ENCODE measurements at places on chromosomes 7 and 10. TPM values are rescaled to one million over a fixed set of nuclear protein-coding genes. Genes with fewer than 3 reads are reported as not detected.

GRCh38 chr7:117312593-117313580 is 10.0 kb downstream of the WNT2 start:
- DNase-seq = no peak

DNA sequence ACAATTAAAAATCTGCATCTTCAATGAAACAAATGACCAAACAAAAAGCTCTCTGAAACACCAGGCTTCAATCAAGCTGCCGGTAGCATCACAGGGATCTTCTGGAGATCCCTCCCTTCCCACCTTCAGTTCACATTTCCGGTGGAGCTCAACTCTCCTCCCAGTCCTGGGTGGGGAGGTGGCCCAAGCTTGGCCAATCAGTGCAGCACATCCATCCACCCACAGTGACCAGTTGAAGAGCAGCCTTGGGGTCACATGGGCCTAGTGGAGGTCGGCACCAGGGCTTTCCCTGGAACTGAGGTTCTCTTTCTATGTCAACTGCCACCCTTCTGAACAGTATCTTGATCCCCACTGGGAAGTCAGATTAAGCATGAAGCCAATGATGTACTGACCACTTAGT is 620.1 kb upstream of the MGMT start:
- DNase-seq = no peak

DNA sequence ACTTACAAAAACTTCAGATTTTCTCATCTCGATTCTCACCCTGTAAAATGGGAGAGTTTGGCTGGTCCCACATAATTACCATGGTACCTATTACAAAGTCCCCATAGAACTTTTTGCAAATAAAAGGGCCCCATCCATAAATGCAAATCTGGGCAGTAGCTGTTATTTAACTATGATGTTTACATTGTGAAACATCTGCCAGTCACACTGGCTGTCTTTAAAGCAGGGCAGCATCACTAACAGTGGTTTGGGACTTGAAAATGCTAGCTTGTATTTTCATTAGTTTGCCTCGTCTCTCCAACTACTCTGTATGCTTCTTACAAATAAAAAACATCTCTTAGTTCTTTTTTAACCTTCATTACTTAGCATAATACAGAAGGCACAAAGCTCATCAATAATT is 240.7 kb downstream of the FZD1 start:
- no peak for DNase-seq

- no peak for DNase-seq
Measured at GRCh38 chr7:94160719-94161435, 156.7 kb upstream of the BET1 start.

GRCh38 chr10:33947544-33947943 is 613.1 kb upstream of the NRP1 start:
- no peak for DNase-seq

GRCh38 chr7:87918740-87919139 is 15.3 kb upstream of the ADAM22 start:
- DNase-seq = no peak

GRCh38 chr7:42766782-42767423 is 145.0 kb downstream of the C7orf25 start:
- no peak for DNase-seq

GRCh38 chr7:76074306-76074971 is 26.5 kb downstream of the MDH2 start:
- peak; percentile 13 for DNase-seq

DNA sequence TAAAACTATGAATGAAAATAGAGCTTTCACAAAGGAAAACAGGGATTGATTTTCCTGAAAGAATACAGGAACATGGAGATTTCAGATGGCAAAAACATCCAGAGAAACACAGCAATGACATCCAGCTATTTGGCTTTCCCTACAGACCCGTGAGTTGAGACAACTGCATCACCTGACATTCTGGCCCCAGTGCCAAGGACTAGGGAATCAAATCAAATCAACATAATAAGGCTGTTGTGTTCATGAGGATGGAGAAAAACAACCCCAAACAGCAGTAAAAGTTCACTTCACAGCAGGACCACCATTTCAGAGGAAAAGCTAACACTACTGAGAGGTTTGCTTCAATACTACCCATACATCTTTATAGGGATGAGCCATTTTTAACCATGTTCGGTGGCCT is 25.5 kb downstream of the ETV1 start:
- no peak for DNase-seq

DNA sequence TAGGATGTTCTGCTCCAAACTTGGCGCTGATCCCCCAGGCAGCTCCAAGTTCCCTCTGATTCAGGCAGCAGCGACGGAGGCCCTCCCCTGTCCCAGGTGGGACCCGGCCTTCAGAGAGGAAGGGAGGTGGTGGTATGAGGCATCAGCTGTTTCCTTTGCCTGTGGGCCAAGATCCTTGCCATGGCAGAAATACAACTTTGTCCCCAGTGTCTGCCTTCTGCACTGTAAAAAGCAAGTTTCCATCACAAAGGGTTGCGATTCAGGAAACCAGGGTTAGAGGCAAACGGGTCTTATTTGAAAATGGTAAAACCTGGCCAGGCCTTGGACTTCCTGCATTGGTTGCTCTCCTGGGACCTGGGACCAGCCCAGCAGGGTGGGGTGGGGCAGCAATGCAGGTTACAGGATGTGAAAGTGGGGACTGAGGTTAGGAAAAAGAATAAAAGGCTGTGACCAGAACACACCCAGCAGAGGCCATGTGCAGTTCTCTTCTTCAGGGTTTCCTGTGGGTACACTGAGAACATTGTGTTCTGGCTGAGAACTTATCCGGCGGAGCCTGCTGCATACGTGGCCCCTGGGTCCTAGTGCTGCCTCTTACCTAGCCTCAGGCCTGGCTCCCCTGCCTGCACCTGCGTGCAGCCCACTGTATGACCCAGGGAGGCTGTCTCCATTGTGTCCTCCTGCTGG is 25.1 kb upstream of the DDIT4 start:
- DNase-seq = peak; percentile 76

GRCh38 chr10:121952226-121952625 is 22.8 kb downstream of the NSMCE4A start:
- no peak for DNase-seq

DNA sequence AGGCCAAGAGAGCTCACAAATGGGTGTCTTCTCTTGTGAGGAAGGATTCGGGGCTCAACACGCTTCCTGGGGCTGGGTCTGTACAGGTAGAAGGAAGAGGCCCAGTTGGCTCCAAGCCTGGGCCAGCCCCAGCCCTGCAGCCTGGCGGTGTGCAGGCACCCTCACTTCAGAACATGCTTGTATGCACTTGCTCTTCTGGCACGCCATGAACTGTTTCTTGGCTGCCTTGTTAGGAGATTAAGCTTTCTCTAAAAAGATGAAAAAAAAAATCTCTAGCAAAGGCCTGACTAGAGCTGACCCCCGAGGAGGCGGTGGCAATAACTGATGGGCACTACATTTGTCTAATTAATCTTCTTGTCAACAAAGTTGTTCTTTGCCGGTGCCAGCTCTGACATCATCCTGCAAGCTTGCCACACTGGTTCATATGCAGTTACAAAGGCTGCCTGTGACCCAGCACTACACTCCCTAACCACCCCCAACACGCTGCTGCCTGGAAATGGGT is 94.7 kb downstream of the WDR11 start:
- no peak for DNase-seq

GRCh38 chr7:150755473-150756099 is 18.4 kb downstream of the GIMAP5 start:
- peak; percentile 34 for DNase-seq

DNA sequence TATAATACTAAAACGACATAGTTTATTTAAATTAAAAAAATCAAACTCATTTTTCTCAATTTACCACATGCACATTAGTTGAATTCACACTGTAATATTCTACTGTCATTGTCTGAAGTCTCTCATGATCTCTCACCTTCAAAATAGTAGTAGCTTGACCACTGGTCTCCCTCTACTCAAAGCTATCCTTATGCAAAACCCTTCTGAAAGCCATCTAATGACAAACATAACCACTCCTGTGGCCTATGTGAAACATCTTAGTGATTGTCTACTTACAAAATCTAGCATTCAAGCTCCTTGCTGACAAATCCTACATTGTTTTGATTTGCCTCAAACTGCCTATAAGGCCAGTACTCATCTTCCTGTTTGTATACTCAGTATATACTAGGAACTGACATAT is 606.0 kb upstream of the GHITM start:
- DNase-seq = no peak

- no peak for DNase-seq
Measured at GRCh38 chr7:156680281-156680680, 39.7 kb downstream of the RNF32 start.

DNA sequence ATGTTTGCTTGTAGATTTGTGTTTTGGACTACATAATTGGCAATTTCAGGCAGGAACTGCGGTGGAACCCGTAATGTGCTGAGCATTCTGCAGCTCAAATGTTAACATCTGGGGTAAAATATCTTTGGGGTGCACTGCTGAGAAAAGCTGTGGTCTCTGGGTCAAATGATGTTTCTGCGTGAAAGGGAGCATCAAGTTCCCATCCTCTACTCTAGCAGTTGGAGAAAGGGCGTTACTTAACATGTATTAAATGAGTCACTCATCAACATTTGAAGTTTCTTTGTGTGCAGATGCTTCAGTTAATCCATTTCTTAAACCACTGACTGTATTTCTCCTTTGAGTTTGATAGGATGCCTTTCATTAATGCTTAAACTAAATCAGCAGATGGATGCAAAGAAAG is 273.1 kb upstream of the PITRM1 start:
- DNase-seq = no peak

Gene PDK4
- 0.36 TPM for total RNA-seq

Gene LIPK
- not detected for total RNA-seq

Gene ANKRD16
- 9.4 TPM for total RNA-seq

Gene GRID1
- not detected for total RNA-seq

Gene AKR1C8
- total RNA-seq = not detected

Gene NEBL
- total RNA-seq = under 0.01 TPM
